ENCODE measurements at places on chromosomes 7 and 10. TPM values are rescaled to one million over a fixed set of nuclear protein-coding genes. Genes with fewer than 3 reads are reported as not detected.

DNA sequence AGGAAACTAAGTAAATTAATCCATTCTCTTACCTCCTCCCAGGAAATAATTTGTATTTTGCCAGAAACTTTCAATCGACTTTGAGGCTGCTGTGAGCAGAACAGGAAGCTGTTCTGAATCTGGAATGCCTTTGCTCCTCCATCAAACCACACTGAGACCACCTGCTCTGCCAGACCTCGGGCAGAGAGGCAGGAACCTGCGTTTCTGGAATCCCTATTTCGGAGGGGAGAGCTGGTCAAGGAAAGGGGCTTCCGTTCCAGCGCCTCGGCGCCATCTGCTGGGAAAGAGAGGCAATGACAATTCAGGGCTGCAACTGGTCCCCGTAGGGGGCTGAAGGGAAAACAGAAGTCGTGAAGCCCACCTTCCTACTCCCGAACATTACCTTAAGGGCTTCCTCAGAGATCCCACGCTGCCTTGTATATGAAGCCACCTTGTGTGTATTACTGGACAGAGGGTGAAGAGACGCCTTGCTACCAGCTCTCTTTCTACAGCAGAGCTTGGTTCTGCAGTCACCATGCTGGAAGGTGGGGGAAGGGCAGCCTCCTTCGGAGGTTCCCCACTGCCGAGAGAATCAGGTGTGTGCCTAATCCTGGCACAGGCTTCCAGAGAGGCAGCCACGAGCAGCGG, 31.2 kb downstream of the ZNF467 start:
- peak; percentile 84 for DNase-seq

DNA sequence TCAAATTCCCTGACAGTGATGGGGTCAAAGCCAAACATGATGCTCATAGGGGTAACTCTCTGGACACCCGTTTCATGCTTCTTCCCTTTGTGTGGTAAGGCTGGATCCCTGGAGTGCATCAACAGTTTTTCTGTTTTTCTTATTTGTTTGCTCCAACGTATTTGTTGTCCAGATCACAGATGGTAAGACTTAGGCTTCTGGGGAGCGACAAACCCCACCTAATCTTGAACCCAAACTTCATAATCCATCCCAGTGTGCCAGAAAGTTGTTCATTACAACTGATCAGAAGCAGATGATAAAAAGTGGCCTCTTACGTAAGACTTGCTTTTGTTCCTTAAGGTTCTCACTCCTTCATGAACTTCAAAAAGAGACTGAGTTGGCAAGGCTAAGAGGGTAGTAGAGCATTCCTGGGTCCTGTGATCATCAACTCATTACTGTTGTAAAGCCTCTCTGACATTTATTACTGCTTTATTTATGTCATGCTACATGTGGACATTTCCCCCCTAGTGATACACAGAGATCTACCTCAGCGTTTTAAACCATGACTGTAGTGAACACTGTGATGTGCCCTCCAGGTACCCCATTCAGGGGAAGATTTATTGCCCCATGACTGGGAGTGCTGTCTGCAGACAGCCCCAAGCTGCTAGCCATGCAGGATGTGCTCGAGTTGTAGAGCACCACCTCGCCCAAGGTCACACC, 125.6 kb downstream of the CCDC71L start:
- DNase-seq = no peak

DNA sequence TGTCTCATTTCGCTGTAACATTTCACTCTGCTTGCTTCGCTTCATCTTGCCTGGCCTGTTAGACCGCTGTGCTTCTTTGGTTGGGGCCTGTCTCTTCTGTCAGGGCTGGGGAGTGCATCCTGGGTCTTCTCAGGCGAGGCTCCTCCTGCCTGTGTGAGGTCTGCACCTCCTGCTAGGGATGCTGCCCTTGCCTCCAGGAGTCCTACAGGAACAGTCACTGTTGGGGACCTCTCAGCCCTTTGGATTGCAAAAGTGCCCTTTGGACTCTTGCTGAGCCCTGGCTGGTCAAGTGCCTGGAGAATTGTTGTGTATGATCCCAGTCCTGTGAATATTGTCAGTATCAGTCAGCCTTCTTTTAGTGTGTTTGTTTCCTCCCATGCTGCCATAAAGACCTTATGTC, 84.1 kb downstream of the MDFIC start:
- no peak for DNase-seq

NPY gene
- total RNA-seq = not detected

DNAJC30 gene
- total RNA-seq = 11.8 TPM

SHOC2 gene
- total RNA-seq = 40.8 TPM
